ENCODE measurements at places on chromosomes 2 and 18.

GRCh38 chr2:105388971-105389381 is 9.9 kb downstream of the FHL2 start:
- no peak for DNase-seq

GRCh38 chr18:64287926-64288325 is 139.0 kb upstream of the LINC00305 start:
- DNase-seq, result no peak

DNA sequence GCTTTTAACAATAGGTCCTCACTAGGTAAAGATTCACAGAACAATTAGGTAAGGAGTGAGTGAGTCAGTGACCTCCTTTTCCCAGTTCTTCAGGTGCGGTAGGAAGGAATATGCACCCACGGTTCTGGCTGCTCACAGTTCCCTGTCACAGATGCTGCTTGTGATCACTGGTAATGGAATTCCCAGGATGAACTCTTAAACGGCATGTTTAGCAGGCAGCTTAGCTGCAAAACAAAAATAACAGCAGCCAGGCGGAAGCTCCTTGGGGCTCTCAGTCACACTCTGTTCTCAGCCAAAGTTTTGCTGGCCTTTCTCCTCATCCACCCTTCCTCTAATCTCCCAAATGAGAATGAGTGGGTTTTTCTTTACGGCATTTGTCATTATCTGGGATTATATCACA is 274.5 kb downstream of the MYT1L start:
- DNase-seq, result no peak

DNA sequence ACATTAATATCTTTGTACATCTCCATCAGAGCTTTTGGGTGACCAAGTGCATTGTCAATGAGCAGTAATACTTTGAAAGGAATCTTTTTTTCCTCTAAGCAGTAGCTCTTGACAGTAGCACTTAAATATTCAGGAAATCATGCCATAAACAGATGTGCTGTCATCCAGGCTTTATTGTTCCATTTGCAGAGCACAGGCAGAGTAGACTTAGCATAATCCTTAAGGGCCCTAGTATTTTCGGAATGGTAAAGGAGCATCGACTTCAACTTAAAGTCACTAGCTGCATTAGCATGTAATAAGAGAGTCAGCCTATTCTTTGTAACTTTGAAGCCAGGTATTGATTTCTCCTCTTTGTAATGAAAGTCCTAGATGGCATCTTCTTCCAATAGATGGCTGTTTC is 121.8 kb upstream of the CWC22 start:
- no peak for DNase-seq

- DNase-seq, result no peak
These were observed 96.2 kb downstream of the BARD1 start for GRCh38 chr2:214713080-214713830.

DNA sequence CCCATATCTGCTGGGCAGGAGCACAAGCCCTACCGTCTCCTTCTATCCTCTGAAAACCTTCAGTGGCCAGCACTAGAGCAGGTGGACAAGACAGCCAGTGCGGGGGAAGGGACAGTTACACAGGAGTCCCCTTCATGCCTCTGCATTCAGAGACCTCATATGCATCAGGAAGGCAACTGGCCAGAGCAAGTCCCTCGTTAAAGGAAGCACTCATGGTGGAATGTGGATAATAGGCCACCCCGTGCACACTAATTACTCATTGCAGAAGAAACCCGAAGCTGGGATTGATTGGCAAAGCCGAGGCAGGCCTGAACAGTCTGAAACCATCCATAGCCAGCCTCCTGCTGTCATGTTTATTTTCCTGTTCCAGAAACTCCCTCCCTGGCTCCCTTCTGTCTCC is 11.2 kb downstream of the KIAA2012 start:
- DNase-seq, result no peak

GRCh38 chr2:240891492-240892340 is 4.2 kb downstream of the MAB21L4 start:
- no peak for DNase-seq

- DNase-seq, result no peak
These were observed 96.6 kb upstream of the TWSG1 start for GRCh38 chr18:9237981-9238380.

All from CD4-positive, alpha-beta T cell treated with Interleukin-4 for 1 hour (primary cell).